ENCODE measurements at places on chromosomes 2 and 18.
A peak's percentile ranks its signal among the peaks of the same experiment; 100 is the strongest.

DNA sequence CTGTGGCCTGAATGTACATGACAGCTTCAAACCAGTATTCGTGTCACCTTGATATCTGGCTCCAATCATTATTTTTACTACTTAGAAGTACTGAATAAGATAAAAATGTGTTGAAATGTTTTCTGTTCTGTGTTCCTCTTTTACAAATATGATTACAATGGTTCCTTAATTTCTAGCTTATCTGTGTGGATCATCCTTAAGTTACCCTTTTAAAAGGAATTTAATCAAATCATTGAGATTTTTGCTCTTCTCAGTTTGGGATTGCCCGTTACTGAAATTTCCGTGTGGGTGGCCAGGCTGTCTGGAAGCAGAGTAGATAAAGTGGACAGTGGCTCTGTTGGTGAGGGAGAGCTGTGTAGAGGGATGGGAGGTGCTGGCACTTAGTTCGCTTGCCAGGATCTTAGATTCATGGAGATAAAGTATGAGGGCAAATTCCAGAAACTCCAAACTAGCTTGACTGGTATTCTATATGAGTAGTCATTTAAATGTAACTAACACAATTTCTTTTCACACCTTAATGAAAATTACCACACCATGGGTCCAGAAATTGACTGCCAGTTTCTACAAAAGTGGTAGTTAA lies 27.4 kb upstream of the SAG start:
- DNase-seq = peak; percentile 17

GRCh38 chr2:213834331-213834730 lies 550.1 kb downstream of the SPAG16 start:
- DNase-seq = no peak

DNA sequence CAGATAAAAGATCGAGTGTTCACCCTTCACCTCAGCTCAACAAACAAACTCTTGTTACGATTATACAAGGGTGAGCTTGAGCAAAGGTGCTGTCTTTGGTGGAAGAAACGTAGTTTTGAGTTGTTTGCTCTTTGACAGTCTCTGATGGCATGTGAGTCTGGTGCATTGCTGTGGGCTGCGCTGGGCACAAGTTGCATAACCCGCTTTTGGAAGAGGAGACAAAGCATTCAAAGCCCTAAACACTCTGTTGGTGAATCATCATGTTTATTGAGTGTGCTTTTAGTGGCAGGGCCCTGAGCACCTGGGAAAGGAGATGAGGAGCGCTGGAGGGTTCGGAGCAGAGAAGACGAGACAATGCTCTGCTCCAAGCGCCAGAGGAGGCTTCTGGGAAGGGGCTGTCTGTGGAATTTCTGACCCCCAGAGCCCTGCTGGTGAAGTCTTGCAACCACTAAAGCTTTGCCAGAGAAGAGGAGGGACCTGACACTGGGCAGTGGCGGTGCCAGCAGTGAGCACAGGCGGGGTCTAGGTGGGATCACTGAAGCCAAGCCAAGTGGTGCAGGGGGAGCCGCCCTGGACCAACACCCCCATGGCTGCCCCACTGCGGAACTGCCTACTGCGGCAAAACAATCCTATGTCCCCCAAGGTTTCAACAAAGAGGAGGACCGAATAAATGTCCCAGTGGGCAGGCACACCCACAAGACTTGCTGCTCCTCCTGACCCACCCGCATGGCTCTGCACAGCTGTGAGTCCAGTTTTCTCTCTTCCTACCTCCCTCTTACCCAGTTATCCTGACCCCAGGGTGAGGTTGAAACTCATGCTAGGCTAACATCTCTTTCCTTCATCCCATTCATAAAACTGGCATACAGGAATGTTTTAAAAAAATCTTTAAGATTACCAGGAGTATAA lies 64.0 kb downstream of the TNFRSF11A start:
- DNase-seq = no peak

DNA sequence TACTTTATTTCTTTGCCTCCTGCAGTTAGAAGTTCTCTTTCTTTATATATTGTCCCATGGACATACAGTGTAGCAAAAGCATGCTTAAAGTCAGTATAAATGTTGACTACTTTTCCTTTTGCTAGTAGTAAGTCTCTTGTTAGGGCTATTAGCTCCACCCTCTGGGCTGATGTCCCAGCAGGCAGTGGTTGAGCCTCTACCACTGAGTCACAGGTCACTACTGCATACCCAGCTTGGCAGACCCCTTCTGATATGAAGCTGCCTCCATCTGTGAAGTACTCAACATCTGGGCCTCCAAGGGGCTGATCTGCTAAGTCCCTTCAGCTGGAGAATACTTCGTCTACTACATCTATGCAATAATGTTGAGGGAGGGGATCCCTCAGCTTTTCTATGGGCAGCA lies 61.0 kb upstream of the SLC35G4 start:
- DNase-seq = no peak

- no peak for DNase-seq
Observed at GRCh38 chr2:164589522-164589921, 31.8 kb downstream of the GRB14 start.

DNA sequence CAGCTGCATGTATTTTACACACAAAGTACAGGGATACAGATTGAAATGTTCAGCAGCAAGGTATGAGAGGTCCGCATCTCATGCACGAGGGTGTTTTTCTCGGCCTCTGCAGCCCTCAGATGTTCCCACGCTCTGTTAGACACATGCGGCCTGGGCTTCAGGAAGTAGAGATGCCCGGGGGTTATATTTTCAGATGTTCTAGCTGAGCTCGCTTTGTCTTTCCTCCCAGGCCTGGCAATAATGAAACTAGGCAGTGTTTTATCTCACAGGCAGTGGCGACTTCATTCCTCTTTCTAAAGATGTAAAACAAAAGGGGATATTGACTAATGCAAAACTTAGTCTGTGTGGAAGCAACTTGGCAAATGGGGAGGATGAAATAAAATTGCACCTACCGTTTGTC lies 190.7 kb downstream of the GBX2 start:
- no peak for DNase-seq

GRCh38 chr2:206368933-206369569 lies 74.3 kb upstream of the ADAM23 start:
- no peak for DNase-seq

- no peak for DNase-seq
Observed at GRCh38 chr2:37119157-37119556, 34.8 kb downstream of the GPATCH11 start.
